ENCODE measurements at places on chromosomes 1 and 21. TPM values are rescaled to one million over a fixed set of nuclear protein-coding genes. Genes with fewer than 3 reads are reported as not detected.

CNIH3 gene
- 4.7 TPM for total RNA-seq

ANGPTL3 gene
- not detected for total RNA-seq

SELP gene
- total RNA-seq = not detected

SYDE2 gene
- total RNA-seq = not detected

BRDT gene
- total RNA-seq = not detected

EIF2D gene
- 51.8 TPM for total RNA-seq

CLCA1 gene
- not detected for total RNA-seq

TSSK3 gene
- 1.4 TPM for total RNA-seq

RNU1-4 gene
- total RNA-seq = under 0.01 TPM

STIL gene
- 29.4 TPM for total RNA-seq

CHI3L1 gene
- 10.1 TPM for total RNA-seq

MIXL1 gene
- 20.8 TPM for total RNA-seq

HOOK1 gene
- not detected for total RNA-seq

RABGAP1L gene
- 39.5 TPM for total RNA-seq

PLPP3 gene
- total RNA-seq = 4.4 TPM

CYP4A11 gene
- total RNA-seq = not detected

MYOG gene
- total RNA-seq = not detected

DIO1 gene
- not detected for total RNA-seq

RGS4 gene
- not detected for total RNA-seq

INAVA gene
- total RNA-seq = not detected

CHRNB2 gene
- 0.29 TPM for total RNA-seq

CFAP107 gene
- not detected for total RNA-seq

C1orf94 gene
- not detected for total RNA-seq

BGLAP gene
- 0.48 TPM for total RNA-seq

TAS1R3 gene
- total RNA-seq = 82.6 TPM

DIRAS3 gene
- total RNA-seq = not detected

DYRK1A gene
- total RNA-seq = 98.2 TPM

GFI1 gene
- total RNA-seq = 10.2 TPM

C21orf91 gene
- 37.4 TPM for total RNA-seq

NDC1 gene
- 36.7 TPM for total RNA-seq

FYB2 gene
- not detected for total RNA-seq

Data from Karpas-422 (cell line).